ENCODE measurements at places on chromosomes 16 and 17.

DNA sequence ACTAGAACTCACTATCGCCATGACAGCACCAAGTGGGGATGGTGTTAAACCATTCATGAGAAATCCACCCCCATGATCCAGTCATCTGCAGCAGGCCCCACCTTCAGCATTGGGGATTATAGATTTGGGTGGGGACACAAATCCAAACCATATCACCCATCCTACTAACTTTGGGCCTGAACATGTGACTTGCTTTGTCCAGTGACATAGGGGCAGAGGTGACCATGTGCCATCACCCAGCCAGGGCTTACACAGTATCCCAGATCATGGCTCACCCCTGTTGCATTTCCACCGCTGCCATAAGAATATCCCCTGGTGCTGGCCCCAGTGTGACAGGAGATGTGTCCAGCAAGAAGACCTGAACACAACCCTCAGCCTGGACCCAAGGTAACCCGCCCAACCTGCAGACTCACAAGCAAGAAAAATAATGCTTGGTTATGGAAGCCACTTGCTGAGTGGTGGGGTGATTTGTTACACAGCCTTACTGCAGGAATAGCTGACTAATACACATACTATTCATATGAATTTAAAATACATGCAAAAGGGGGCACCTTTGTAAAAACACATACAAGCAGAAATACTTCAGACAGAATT is 130.9 kb downstream of the GSG1L start:
- no peak for DNase-seq

- peak; percentile 32 for DNase-seq
Measured at GRCh38 chr17:55090079-55090492, 121.5 kb downstream of the STXBP4 start.

GRCh38 chr16:88989852-88990547 is 13.0 kb upstream of the CBFA2T3 start:
- no peak for DNase-seq

- DNase-seq = no peak
Measured at GRCh38 chr16:49890876-49891275, 35.0 kb upstream of the ZNF423 start.

DNA sequence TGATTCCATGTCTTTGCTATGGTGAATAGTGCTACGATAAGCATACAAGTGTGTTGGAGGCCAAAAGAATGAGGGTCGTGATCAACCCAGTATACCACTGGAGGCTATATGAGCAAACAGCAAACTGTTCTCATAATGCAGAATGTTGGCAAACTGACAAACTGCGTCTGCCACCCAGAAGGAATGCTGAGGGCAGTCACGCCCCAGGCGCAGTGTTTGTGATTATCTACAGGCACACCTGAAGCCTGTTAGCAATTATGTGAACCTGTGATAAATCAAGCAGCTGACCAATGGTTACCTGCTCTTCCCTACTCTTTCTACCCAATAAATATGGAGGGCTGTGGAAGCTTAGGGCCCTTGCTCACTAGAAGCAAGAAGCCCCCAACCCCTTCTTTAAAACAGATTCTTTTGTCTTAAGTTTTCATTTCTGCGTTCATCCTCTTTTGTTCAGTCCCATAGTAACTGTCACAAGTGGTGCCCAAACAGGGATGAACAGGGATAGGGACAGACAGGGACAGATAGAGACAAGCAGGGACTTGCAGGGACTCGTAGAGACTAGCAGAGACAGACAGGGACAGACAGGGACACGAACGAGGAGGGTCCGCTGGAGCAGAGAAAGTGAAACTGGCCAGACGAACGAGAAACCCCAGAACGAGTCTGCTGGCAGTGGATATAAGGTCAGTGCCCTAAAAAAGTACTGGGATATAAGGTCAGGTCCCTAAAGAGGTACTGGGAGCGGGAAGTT is 25.1 kb downstream of the CD300LG start:
- no peak for DNase-seq

DNA sequence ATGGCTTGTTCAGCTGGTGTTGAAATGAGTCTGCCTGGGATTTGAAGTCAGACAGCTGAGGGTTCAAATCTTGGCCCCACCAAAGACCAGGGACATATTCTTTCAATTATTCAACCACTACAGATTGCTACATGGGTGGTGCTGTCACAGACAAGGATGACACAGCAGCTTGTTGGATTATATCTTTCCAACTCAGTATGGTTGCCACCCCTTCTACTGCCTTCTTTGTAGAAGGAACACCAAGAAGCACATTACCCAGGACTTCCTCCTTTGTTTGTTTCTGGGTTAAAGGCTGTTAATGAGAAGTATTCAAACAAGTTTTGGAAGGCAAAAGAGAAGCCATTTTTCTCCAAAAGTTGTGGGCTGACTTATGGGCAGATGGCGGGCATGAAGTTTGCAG is 78.6 kb downstream of the COPRS start:
- no peak for DNase-seq

- DNase-seq = peak; percentile 56
Measured at GRCh38 chr17:45868276-45868675, 23.6 kb downstream of the SPPL2C start.

Data from HT1080 (cell line).